ENCODE measurements at places on chromosomes 6 and 20.

DNA sequence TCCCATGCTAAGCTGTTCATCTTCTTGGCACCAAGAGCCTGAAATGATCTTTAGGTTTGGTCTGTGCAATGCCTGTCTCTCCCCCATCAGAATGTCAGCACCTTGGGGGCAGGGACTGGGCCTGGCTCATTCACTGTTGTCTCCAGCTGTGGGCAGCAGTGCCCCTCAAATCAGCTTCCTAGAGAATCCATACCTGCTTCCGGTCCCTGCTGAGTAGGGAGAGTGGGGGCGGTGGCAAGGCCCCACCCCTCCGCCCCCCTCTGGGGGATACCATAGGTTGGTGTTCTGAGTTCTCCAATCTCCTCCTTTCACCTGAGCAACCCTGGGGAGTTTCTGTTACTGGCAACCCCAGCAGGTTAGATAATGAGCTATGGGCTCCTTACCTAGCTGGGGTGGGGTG lies 19.2 kb upstream of the SPDEF start:
- H3K27ac ChIP-seq, result no peak overlapping the region
- no peaks in the 10 kb centered on the region for H3K27me3 ChIP-seq
- H3K4me1 ChIP-seq, result no peaks in the 10 kb centered on the region
- no peak overlapping the region for H3K4me3 ChIP-seq

- H3K27me3 ChIP-seq, result no peaks in the 10 kb centered on the region
- no peak for DNase-seq
- no peak overlapping the region for H3K4me3 ChIP-seq
- H3K4me1 ChIP-seq, result no peaks in the 10 kb centered on the region
- H3K36me3 ChIP-seq, result no peaks in the 10 kb centered on the region
These were observed 83.5 kb upstream of the CCN6 start for GRCh38 chr6:111970426-111970825.

GRCh38 chr6:5089481-5090438 lies 4.6 kb downstream of the PPP1R3G start:
- H3K27ac ChIP-seq, result no peak overlapping the region
- DNase-seq, result no peak
- peaks cover 20% of the 10 kb centered on the region for H3K27me3 ChIP-seq
- H3K36me3 ChIP-seq, result no peaks in the 10 kb centered on the region
- no peak overlapping the region for H3K4me3 ChIP-seq

GRCh38 chr20:5168651-5169396 lies 42.0 kb downstream of the CDS2 start:
- peaks cover 16% of the 10 kb centered on the region for H3K4me1 ChIP-seq
- peaks cover 1% of the 10 kb centered on the region for H3K36me3 ChIP-seq
- H3K27me3 ChIP-seq, result no peaks in the 10 kb centered on the region
- peak; percentile 75 for DNase-seq

DNA sequence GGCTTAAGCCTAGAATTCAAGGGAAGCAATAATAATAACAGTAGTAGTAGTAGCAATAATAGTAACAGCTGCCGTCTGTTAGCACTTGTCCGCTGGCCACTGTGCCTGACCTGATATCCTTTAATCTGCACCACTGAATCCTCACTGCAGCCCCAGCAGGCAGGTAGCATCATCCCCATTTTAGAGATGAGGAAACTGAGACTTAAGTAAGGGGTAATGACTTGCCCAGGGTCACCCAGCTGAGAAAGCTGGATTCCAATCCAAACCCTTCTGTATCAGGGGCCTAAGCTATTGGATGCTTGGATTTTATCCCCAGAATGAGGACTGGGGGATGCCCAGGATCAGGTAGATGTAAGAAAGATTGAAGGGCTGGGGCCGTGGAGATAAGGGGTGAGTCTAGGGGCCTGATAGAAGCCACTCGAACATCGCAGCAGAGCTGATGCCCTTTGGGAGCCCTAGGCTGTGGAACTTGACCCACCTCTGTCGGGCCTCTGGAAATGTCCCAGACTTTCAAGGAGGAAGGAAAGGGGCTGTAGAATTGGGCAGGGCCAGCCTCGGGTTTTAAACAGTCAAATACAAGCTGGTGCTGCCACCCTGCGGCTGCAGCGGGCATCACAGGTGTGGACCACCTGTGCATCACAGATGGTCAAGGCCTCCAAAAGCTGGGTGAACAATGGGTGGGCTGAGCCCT lies 102.1 kb upstream of the MYL9 start:
- H3K4me3 ChIP-seq, result no peak overlapping the region
- DNase-seq, result peak; percentile 86
- no peaks in the 10 kb centered on the region for H3K36me3 ChIP-seq
- H3K27ac ChIP-seq, result no peak overlapping the region
- H3K27me3 ChIP-seq, result no peaks in the 10 kb centered on the region

DNA sequence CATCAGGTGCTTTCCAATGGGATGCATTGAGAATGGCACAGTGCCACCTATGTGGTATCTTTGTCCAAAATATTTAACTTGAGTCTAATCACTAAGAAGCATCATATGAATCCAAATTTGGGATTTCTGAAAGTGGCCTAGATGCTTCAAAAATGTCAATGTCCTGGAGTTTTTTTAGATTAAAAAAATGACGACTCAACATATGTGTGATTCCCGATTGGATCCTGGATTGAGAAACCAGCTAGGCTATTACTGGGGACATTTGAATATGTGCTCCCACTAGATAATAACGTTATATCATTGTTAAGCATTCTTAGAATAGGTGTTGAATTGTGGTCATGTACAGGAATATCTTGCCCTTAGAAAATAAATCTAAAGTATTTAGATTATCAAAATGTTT lies 189.2 kb downstream of the TBXT start:
- H3K4me1 ChIP-seq, result no peaks in the 10 kb centered on the region
- H3K36me3 ChIP-seq, result no peaks in the 10 kb centered on the region
- no peak overlapping the region for H3K4me3 ChIP-seq
- H3K27ac ChIP-seq, result no peak overlapping the region
- DNase-seq, result no peak
